ENCODE measurements at places on chromosomes 2 and 18.

DNA sequence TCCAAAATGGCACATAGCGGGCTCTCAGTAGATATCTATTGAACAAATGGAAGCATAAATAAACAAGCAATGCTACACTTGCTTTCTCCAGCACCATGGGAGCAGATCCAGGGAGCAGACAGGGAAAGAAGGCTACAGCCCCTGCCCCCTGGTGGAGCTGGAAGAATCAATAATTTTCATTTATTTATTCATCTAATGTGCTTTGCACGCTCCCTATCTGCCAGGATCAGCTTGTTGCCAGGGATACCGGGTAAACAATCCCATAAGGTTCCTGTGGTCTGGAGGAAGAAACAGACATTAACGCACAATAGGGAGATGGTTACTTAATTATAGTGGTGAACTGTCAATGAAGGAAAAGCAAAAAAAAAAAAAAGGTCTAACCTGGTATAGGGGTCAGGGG is 40.1 kb upstream of the CLASP1 start:
- DNase-seq, result peak; percentile 30

GRCh38 chr2:111923276-111923804 is 24.9 kb downstream of the MERTK start:
- DNase-seq, result no peak

- no peak for DNase-seq
Observed at GRCh38 chr2:175233135-175233719, 51.7 kb upstream of the ATP5MC3 start.

GRCh38 chr18:36761186-36761698 is 67.6 kb downstream of the TPGS2 start:
- DNase-seq, result no peak

All from SK-N-MC (cell line).